ENCODE measurements at places on chromosomes 7 and 10.

DNA sequence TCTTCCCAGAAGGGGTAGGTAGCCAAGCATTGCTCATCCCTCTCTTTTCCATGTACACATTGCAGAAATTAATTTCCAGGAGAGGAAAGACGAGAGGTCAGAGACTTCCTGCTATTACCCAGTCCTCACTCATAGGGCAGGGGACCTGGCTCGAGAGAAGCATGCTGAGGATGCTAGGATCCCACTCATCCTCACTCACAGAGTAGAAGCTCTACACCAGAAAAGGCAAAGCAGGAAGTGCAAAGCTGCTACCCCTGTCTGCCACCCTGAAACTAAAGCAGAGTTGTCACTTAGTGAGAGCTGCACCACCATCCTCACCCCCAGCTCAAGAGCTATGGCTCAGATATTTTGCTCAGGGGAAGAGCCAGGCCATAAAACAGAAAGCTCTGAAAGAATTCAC lies 9.9 kb downstream of the OR9A2 start:
- DNase-seq: no peak

DNA sequence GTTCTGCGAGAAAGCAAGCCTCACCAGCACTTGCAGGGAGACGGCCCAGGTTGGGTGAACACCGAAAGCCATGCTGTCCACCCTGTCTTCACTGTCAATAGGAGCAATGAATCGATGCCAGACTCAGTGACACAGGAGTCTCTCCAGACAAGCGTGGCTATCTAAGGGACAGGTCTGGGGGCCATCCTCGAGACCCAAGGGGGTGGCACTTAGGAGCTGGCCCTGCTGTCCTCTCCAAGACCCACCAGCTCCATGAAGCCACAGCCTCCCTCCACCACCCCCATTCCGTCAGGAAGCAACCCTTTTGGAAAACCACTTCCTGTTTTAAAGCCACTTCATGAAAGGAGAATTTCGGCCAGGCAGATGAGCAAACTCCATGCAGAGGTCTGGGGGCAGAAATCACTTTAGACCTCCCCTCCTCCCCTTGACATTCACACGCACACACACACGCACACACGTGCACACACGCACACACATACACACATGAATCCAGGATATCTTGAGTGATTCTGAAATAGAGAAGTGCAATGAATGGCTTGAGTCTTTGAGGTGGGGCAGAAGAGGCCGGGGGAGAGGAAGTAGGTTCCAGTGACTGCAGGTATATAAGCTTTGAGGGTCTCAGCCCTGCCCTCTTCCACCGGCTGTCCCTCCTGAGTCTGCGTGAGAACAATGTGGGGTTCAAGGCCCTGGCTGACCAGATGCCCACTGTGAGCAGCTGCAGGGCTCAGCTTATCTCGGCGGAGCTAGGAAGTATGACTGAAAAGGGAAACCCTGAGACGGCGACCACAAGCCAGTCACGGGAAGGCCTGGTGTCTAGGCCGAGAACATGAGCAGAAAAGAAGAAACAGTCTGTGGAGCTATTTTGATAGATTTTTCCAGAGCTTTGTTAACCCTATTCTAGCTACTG lies 25.0 kb downstream of the RGS10 start:
- no peak for DNase-seq

- no peak for DNase-seq
Measured at GRCh38 chr10:123922126-123922525, 30.5 kb upstream of the CPXM2 start.

DNA sequence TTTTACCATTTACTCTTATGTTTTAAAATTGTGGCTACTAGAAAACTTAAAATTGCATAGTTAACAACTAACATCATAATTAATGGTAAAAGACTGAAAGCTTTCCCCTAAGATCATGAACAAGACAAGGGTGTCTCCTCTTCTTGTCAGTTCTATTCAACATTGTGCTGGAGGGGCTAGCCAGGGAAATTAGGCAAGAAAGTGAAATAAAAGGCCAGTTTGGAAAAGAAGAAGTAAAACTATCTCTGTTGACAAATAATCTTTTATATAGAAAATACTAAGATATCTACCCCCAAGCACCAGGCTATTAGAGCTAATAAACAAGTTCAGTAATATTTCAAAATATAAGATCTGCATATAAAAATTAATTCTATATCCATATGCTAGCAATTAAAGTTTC lies 46.9 kb upstream of the MXI1 start:
- no peak for DNase-seq

DNA sequence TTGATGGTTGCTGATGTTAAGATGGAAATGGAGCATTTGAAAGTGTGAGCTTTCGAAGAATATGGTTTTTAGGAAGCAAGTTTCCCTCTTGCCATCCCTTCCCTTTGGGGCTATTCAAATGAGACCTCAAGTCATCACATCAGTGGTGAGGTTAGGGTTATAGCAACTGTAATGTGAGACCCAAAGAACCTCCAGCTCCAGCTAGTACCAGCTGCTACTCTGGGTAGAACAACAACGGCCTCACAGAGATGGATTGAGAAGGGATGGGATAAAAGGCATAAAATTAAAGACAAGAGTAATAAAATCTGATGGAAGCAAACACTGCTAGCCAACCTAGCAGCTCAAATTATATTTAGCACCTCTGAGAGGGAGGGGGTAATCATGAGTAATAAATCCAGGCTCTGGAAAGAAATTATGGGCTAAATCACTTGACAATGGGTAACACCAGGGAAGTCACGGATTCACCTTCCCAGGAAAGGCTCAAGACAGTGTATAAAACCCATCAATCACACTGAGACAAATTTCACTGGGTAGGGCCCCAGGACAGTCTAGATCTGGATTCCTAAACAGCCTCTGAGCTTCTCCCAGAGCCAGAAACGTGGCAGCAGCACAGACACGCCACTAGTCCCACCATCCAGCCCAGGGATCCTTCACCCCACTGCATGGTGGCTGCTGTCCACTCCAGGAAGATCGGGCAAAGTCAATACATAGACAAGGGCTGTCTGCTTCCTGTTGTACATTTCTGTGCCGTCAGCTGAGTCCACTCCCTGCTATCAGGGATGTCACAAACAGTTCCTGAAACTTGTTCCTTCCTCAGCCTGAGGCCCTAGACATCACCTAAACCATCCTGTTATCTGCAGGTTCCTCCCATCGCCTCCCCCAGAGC lies 151.1 kb downstream of the GFRA1 start:
- no peak for DNase-seq

GRCh38 chr7:16235147-16236114 lies 185.9 kb downstream of the CRPPA start:
- no peak for DNase-seq

DNA sequence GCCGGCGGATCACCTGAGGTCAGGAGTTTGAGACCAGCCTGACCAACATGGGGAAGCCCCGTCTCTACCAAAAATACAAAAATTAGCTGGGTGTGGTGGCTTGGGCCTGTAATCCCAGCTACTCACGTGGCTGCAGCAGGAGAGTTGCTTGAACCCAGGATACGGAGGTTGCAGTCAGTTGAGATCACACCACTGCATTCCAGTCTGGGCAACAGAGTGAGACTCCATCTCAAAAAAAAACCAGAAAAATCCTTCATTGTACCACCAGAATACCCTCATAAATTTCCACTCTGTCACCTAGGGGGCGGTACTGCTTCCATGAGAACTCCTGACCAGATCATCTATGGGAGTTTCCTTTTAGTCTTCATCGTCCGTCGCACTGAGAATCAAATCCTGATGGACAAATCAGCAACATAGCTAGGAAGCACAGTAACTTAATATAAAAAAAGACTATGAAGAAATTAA lies 225.8 kb upstream of the KLF14 start:
- peak; percentile 42 for DNase-seq

- DNase-seq: no peak
Measured at GRCh38 chr7:139897422-139898090, 68.5 kb downstream of the TBXAS1 start.

DNA sequence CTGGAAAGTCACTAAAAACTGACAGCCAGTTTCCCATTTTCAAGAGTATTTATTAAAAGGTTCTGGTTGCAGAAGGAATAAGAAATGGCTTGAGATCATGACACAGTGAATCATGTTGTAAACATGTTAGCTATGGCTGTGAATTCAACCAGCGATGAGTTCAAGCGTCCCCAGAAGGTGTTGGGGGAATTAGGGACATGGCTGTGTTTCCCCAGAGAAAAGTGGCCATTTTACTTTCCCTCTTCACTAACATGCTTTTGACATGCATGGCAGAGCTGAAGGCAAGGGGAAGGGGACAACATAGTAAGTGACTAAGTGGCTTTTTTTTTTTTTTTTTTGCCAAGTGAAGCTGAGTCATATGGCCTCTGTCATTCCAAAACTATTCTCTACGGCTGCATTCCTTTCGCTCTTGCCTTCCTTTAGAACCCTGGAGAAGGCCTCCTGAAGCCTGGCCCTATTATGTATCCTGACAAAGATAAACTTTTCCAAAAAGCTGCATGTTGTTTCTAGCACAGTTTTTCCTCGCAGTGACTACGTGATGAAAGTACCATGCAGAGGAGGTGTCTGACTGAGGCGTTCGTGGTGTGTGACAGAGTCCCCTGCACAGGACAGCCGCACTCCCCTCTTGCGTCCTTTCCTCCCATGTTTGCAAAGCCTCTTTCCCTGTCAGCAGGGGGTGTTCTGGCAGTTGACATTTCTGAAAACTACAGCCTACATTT lies 46.9 kb downstream of the EGFR start:
- no peak for DNase-seq

DNA sequence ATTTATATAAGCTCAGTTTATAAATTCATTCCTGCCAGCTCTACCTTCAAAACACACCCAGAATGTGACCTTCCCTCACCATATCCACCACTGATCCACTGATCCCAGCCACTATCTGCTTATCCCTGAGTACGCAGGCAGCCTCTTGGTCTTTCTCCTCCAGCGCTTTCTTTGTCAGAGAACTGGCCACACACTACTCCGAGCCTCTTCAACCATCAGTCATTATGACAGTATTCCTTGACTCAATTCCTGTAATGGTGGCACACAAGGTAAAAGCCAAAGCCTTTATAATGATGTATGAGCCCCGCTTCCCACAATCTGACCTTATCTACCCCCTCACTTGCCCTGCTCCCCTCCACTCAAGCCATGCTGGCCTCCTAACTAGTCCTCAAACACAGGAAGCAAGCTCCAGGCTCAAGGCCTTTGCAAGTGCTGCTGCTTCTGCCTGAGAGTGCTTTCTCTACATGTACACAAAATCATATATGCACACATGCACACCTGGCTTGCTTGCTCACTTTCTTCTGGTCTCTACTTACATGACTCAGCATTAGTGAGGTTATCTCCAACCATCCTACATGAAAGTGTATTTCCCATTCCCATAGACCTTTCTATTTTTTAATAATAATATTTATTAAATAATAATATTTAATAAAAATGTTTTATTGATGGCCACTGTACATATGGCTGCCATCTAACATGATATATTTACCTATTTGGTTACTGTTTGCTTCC lies 150.4 kb upstream of the FEZF1 start:
- no peak for DNase-seq

- DNase-seq: no peak
Measured at GRCh38 chr7:140723006-140723405, 26.5 kb downstream of the NDUFB2 start.

- DNase-seq: no peak
Measured at GRCh38 chr7:88866265-88866863, 70.8 kb upstream of the TEX47 start.

DNA sequence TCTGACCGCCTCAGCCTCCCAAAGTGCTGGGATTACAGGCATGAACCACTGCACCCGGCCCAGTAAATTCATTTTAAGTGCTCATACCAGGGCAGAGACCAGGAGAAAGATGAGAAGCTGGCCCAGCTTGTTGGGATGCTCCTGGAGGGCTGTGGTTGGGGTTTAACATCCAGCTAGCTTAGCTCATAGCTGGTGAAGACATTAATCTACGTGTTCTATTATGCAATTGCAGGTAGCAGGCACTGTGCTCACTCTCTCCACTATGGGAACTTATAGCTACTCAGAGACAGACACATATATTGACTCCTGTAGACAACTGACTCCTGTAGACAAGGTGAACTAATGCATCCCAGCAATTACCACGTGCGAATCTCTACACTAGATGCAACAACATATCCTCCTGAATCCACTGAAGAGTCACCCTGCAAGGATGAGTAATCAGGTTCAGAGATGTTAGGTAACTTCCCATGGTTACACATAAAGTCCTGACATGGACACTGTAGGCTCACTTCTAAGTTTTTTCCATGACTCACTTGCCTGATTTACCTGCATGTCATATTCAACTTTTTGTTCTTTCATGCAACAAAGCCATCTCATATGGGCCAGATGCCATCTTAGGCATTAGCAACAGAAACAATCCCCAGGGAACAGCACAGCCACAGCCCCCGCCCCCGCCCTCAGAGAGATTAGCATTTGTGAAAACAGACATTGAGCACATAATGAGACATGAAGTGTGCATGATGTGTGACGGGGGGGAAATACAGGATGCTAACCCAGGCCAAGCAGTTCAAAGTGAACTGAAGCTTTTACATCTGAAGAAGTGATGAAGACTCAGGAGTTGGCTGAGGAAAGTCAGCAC lies 37.2 kb downstream of the ERLIN1 start:
- DNase-seq: no peak

DNA sequence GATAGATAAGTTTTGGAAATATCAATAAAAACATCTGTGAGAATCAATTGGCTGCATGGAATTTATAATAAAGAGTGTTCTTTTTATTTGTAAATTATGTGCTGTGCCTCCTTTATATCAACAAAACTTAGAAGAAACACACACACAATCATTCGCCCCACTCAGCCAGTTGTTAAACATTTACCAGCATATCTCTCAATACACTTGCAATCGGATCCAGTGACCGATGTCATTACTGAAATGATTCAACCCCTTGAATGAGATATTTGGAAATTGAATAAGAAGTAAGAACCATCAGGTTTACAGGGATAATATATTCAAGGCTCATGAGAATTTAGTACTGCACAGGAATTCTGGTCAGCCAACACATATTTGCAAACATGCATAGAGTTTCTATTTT lies 35.6 kb downstream of the TAF3 start:
- DNase-seq: no peak

- DNase-seq: no peak
Measured at GRCh38 chr7:89554209-89554608, 600.1 kb upstream of the STEAP1 start.

GRCh38 chr10:9260690-9261089 lies 1206.2 kb downstream of the GATA3 start:
- DNase-seq: no peak

DNA sequence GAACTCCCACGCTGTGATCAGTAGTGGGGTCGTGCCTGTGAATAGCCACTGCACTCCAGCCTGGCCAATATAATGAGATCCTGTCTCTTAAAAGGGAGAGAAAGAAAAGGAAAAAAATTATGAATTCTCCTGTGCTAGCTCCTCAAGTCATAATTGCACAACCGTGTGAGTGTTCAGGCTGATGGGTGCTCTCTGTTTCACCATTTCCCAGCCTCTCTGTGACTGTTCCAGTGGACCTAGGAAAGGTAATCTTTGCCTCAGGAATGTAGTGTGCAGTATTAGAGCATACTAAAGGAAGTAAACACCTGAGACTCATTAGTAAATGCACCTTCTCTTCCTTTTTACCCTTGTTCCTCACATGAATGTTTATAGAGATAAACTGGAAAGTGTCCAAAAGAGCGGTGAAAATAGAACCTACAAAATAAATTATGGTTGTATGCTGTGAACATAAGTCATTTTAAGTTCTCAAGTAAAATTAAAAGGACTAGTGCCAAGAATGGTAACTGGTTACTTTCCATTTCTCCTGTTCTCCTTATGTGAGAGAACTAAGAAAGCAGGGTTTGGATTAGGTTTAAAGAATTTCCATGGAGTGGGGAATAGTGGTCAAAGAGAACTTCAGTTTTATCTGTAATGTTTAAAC lies 42.7 kb downstream of the INPP5F start:
- no peak for DNase-seq

GRCh38 chr10:85623758-85624157 lies 742.8 kb downstream of the GRID1 start:
- DNase-seq: no peak

- DNase-seq: no peak
Measured at GRCh38 chr7:25260862-25261494, 32.7 kb upstream of the NPVF start.

All from hematopoietic multipotent progenitor cell treated with erythropoietin and hydrocortisone succinate and interleukin-3 and kit ligand, for 15 days (in vitro differentiated cells).